ENCODE measurements at places on chromosomes 1 and 21.

- no peak for DNase-seq
Observed at GRCh38 chr21:38349111-38349746, 92.4 kb downstream of the KCNJ15 start.

- DNase-seq, result no peak
Observed at GRCh38 chr1:3641046-3641760, 8.7 kb downstream of the WRAP73 start.

DNA sequence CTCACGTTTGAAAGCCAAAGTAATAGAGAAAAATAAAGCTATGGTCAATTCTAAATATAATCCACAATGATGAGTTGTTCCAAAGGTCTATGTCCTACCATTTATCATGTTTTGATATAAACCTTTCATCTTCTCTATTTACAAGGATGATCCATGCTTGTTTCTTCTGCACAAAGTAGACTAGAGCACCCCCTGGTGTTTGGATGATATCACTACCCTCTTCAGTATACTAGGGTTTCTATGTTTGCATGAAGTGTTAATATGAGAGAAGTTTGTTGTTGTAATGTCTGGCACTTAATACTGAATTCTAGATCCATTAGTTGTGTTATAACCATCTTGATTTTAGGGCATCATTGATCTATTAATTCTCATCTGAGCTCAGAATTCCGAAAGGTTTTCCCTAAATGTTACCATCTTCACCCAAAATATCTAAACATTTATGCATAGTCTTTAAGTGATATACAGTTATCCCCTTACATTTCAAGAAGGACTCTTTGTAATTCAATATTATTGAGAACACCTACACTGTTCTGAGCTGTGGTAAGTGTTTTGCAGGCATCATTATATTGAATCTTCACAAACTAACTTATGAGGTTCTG, 21.1 kb downstream of the CLDN8 start:
- DNase-seq, result peak; percentile 59

- DNase-seq, result peak; percentile 78
Observed at GRCh38 chr1:182143825-182144645, 82.5 kb upstream of the ZNF648 start.

DNA sequence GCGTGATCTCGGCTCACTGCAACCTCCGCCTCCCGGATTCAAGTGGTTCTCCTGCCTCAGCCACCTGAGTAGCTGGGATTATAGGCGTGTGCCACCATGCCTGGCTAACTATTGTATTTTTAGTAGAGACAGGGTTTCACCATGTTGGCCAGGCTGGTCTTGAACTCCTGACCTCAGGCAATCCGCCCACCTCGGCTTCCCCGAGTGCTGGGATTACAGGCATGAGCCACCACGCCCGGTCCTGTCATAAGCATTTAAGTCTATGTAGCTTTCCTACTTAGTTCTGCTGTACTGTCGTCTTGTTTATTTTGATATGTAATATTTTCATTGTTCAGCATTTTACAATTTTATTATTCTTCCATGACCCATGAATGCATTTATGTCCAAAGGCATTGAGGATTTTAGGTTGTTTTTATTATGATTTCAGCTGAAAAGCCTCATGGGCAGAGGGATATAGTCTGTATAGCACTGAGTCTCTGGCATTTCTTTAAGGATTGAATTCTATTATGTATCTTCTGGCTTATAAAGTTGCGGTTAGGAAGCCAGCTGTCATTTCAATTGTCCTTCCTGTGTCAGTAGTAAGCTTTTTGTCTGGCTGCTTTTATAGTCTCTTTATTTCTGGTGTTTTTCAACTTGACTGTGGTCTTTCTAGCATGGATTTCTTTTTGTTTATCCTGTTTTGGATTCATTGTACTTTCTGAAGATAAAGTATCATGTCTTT, 9.2 kb downstream of the AGPAT3 start:
- DNase-seq, result no peak

- no peak for DNase-seq
Observed at GRCh38 chr1:60895701-60896100, 186.7 kb upstream of the NFIA start.

GRCh38 chr1:152164517-152165136, 5.6 kb upstream of the RPTN start:
- DNase-seq, result no peak

- no peak for DNase-seq
Observed at GRCh38 chr1:96208428-96208827, 513.2 kb upstream of the PTBP2 start.

GRCh38 chr1:167510244-167510643, 8.1 kb downstream of the CD247 start:
- no peak for DNase-seq

GRCh38 chr1:98382986-98383740, 278.4 kb upstream of the SNX7 start:
- DNase-seq, result no peak

DNA sequence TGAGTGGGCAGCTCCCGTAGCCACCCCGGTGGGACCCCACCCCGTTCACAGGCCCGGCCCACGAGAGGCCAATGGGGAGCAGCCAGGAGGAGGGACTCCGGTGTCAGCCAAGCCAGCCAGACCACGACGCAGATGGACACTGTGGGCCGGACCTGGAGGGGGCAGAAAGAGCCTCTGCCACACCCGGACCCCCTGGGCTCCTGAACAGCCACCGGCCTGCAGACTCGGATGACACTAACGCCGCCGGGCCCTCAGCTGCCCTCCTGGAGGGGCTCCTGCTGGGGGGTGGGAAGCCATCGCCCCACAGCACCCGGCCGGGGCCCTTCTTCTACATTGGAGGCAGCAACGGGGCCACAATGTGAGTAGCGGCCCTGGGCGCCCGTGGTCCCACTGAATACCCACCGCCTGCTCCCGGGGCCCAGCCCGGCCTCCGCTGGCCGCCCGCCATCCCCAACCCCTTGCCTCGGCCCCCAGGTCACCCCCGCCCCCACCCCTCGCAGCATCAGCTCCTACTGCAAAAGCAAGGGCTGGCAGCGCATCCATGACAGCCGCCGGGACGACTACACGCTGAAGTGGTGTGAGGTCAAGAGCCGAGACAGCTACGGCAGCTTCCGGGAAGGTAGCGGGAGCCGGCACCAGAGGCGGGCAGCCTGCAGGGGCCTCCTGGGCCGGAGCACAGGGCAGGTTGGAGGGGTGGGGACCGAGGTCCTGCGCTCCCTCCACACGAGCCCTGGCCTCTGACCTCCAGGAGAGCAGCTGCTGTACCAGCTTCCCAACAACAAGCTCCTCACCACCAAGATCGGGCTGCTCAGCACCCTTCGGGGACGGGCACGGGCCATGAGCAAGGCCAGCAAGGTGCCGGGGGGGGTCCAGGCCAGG, 6.5 kb downstream of the TTLL10 start:
- DNase-seq, result no peak

- DNase-seq, result peak; percentile 92
Observed at GRCh38 chr1:201539561-201540431, 869 bp downstream of the NAV1 start.

DNA sequence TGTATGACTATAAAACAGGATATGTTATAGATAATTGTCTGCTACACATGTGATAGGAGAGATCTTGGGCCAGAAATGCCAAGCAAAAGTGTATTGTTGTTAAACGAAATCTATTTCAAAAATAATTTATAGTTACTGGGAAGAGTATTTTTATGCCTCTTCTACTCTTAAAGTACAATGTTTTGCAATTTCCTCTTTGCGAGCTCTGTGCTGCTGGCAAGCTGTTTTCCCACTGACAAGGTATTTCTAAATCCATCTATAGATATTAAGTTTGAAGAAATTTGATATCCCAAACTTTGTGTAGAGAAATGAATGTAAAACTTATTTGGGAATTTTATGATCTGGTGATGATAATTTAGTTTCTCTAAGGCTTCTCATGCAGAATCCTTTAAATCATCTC, 63.3 kb upstream of the PTGFR start:
- no peak for DNase-seq

DNA sequence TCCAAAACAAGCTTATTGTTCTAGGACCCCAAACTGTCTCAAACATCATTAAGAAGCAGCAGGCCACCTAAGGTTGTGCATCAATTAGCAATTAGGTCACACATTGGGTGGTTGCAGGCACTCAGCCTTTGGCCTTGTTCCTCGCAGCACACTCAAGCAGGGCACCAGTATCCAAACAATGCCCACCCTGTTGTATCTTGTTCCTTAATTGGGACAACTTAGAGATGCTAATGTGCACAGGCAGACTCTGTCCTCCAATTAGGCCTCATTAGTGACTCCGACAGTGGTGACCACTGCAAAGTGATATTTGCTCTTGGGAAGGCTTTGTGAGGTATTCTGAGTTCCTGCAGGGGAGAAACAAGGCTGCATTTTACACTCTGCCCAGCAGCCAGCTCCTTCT, 515.1 kb upstream of the PTBP2 start:
- no peak for DNase-seq

DNA sequence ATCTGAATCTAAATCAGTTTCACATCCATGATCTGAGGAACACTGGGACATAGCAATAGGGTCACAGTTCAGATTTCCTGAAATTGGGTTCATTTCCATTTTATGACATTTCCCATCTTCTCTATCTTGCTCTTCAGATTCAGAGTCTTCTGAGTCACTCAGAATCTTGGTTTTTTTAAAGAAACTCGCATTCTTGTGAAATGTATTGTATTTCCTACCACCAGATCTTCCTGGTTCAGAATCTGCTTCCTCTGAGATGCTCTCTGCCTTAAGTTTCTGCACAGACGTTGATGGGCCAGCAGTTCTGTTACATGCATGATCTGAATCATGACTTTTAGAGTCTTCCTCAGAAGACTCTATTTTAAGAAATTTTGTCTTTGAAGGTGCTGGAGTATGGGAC, 15.5 kb upstream of the PSMG1 start:
- DNase-seq, result no peak

DNA sequence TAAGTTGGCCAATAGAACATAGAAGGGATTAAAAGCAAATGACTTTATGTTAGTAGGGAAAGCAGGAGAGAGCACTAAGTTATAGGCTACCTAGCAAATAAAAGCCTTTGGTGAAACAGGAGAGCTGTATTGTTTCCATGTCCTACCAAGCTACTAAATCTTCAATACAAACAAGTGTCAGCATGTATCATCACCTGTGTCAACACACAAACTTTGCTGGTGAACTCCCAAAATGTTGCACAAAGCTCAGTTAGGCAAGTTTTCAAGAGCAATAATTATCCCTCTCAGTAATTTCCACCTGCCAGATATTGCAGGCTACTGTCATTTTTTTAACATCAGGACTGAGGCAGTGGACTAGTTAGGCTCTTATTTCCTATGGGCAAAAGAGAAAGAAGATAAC, 77.7 kb upstream of the ADAM30 start:
- DNase-seq, result no peak

DNA sequence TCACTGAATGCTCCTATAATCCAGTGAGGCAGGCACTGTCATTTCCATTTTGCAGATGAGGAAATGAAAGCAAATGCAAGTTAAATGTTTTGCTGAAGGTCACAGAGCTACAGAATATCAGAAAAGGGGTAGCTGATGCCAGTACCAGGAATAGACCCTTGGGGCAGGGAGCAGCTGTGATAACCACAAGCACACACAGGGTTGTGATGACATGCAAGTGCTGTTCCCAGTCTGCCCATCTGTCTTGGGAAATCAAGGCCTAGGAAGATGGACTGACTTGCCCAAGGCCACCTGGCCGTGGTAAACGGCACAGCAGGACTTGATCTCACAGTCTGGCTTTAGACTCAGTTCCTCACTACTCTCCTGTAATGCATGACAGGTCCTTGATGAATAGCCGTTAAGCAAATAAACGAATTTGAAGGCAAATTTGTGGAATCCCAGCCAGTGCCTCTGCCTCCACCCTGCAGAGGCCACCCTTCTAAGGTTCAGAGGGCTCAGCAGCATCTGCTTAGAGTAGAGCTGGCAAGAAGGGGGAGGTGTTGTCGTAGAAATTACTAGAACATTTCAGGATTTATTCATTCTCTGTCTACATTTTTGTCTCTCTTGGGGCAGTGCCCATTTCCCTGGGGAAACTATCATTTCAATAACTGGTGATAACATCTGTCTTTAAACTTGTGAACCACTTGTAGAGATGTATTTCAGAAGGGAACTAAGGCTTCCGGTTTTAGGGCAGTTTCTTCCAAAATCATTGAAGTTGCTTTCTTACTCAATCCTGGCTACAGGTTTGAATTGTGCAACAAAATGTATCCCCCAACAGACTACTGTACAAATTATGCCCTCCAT, 53.2 kb upstream of the MRPS6 start:
- DNase-seq, result peak; percentile 31

DNA sequence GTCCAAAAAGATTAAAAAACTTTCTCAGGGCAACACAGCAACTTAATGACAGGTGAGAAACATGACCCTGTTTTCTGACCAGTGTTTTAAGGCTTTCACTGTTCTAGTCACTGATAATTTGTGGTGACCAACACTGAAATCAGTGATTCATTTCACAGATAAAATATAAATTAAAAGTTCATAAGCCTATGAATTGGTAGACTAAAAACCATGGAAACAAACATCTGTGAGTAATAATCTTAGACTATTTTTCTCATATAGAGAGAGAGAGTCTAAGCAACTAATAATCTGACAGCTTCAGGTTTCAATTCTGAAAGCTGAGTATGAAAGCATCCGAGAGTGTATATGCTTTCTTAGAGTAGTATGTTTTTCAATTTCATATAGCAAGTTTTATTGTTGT, 536.9 kb downstream of the ADGRL2 start:
- DNase-seq, result no peak

GRCh38 chr1:224170748-224171478, 12.1 kb upstream of the DEGS1 start:
- peak; percentile 78 for DNase-seq

- no peak for DNase-seq
Observed at GRCh38 chr21:39353295-39353694, 4.4 kb upstream of the HMGN1 start.

- DNase-seq, result no peak
Observed at GRCh38 chr1:55055951-55056631, 16.7 kb downstream of the PCSK9 start.

DNA sequence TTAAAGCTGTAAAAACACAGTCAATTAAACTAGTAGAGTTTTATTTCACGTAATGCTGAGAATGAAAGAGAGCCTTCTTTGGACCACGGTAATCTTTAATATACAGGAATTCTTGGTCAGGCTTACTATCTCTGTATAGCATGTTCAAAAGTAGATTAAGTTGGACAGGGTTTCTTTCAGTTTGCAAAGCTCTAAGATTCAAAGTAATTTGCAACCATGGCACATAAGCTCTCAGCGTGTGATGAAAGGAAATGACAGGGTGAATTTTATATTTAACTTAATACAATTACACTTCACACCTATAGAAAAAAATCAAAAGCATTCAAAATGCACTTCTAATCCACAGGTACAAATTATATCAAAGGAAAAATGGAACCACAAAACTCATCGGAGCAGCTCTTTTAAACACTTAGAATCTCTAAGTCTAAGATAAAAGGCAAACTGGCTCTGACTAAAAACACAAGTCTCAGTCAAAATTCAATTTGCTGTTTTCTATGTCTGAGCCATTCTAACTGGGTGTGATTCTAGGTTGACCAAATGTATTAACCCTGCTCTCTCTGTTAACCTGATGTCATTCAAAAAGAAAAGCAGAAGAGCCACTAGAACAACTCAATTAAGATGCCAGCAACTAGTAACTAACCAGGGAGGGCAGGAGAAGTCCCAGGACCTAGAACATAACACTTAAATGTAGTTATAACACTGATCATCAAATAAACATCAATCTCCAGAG, 147.7 kb downstream of the RERE start:
- no peak for DNase-seq
